ENCODE measurements at places on chromosomes 3 and 15. TPM values are rescaled to one million over a fixed set of nuclear protein-coding genes. Genes with fewer than 3 reads are reported as not detected.

The PPP1R14D gene
- not detected for total RNA-seq

The GATA2 gene
- 2.6 TPM for total RNA-seq

The BCL2A1 gene
- total RNA-seq: not detected

The CASR gene
- not detected for total RNA-seq

The LRTM1 gene
- not detected for total RNA-seq

The SH2D7 gene
- total RNA-seq: not detected

The ISL2 gene
- total RNA-seq: 3.6 TPM

The SNX22 gene
- total RNA-seq: not detected

The UACA gene
- total RNA-seq: 51.6 TPM

The EOMES gene
- not detected for total RNA-seq

The NPAP1 gene
- total RNA-seq: not detected

The POPDC2 gene
- total RNA-seq: 0.07 TPM

The CAMP gene
- total RNA-seq: not detected

The MOBP gene
- not detected for total RNA-seq

All from MG63 (cell line).